ENCODE measurements at places on chromosomes 5 and 9. TPM values are rescaled to one million over a fixed set of nuclear protein-coding genes. Genes with fewer than 3 reads are reported as not detected.

Gene SHLD3
- 3.7 TPM for polyA plus RNA-seq

Gene CYSRT1
- polyA plus RNA-seq: 0.26 TPM

Gene NANS
- 26.4 TPM for polyA plus RNA-seq

Gene UGT3A2
- not detected for polyA plus RNA-seq

Gene CHMP5
- 278 TPM for polyA plus RNA-seq
